ENCODE measurements at places on chromosomes 16 and 17.
A peak's percentile ranks its signal among the peaks of the same experiment; 100 is the strongest.

- no peak for DNase-seq
These were observed 59.4 kb downstream of the MFSD11 start for GRCh38 chr17:76797241-76797840.

- no peak for DNase-seq
These were observed 4.3 kb downstream of the SPDYE4 start for GRCh38 chr17:8753976-8754440.

GRCh38 chr17:79728169-79728907, 2.4 kb upstream of the ENPP7 start:
- peak; percentile 80 for DNase-seq

DNA sequence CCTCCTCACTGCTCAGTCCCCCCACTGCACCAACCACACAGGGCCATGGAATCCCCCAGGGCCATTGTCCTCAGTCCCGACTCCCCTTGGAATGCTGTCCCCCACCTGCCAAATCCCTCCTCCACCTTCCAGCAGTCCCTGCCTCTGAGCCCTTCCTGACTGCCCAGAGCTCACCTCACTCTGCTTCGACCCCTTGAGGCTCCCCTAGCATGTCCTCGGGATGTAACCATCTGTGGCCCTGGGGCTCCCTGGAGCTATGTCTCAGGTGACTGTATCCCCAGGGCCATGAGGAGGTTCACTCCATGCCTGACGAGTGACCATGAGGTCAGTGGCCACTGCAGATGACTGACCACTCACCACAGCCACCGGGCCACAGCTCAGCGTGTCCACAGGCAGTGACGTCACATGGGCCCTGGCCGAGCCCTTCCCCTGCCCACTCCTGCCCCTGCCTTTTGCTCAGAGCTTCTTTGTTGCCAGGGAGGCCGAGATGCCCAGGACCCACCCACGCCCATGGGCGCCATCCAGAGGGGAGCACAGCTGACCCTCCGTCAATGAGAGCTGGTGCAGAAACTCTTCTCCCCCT, 7.7 kb upstream of the PIEZO1 start:
- no peak for DNase-seq

DNA sequence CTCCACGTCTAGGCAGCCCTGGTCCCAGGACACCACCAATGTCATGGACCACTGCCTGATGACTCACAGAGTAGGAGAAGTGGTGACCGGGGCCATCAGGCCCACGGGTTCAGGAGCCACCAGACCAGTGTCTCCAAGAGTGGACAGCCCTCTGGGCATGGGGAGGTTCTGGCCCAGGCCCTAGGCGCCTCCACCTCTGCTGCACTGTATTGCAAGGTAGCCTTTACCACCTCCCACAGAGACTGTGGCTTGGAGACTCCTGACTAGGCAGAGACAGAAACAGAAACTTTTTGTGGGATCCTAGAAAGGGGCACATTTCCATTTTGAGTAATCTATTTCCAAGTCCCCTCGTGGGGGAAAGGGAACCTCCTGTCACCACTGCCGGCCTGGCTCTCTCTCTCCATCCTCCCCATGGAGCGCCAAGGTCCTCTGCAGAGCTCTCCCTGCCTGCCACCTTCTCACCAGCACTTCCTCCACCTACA, 2.9 kb downstream of the CDIP1 start:
- no peak for DNase-seq

DNA sequence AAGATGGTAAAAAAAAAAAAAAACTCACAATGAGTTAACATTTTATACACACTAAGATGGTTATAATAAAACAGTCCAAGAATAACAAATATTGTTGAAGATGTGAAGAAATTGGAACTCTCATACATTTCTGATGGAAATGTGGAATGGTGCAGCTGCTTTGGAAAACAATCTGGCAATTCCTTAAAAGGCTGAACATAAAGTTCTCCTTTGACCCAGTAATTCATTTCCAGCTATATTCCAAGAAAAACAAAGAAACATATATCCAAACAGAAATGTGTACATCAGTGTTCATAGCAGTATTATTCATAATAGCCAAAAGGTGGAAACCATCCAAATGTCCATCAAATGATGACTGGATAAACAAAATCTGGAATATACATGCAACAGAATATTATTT, 97.3 kb upstream of the NETO2 start:
- DNase-seq = no peak

DNA sequence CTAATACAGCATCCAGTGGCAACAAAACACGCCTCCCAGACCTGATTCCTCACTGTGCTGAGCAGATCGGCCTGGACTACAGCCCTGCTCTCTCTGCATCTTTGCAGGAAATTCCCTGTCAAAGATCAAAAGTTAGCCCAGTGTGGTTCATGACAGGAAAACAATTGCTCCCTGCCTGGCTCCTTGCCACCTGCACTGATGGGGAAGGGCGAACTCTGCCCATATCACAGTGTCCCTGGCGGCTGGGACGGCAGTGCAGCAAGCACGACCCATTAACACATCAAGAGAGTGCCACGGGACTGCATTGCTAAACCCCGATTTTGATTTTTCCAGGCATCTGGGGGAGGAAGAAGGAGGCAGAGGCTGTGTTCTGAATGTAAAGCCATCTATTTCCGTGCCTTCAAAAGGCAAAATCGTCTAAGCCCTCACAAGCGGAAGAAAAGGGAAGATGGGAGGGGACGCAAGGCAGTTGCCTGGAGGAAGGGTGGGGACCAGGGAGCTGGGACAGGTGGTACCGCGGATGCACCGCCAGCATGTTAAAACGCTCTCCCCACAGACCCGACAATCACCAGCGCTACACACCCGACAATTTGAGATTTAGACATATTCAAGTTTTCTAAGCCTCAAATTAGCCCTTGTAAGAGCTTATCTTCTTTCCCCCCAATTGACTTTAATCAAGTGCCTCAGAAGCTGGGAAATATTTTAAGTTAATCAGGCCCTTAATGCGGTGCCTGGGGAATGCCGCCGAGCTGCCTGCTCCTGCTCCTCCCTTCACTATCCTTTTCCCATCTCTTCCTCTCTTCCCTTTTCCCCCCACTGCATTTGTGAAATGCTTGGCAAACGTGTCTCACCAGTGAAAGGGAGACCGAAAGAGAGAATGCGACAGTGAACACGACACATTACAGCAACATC, 238.8 kb upstream of the CDH5 start:
- DNase-seq = no peak

- no peak for DNase-seq
These were observed 100.7 kb downstream of the SOCS1 start for GRCh38 chr16:11155284-11155806.

- DNase-seq = no peak
These were observed 1.1 kb downstream of the HSD17B1 start for GRCh38 chr17:42553866-42554249.

DNA sequence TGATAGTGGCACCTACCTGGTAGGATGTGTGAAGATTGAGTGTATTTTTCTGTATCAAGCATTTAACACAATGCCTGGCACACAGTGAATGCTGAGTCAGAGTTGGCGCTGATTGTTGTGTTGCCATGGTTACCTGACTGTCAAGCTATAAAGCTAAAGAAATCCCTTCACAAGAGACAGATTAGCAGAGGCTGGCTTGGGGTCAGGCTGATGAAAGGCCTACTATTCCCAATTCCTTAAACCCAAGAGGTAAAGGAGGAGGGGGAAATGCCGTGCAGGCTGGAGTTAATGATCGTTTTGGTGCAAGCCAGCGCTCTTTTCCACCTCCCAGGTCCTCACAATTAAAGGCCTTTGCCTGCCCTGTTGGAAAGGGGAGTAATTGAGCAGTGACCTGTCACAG, 5.9 kb downstream of the CLEC19A start:
- DNase-seq = no peak

DNA sequence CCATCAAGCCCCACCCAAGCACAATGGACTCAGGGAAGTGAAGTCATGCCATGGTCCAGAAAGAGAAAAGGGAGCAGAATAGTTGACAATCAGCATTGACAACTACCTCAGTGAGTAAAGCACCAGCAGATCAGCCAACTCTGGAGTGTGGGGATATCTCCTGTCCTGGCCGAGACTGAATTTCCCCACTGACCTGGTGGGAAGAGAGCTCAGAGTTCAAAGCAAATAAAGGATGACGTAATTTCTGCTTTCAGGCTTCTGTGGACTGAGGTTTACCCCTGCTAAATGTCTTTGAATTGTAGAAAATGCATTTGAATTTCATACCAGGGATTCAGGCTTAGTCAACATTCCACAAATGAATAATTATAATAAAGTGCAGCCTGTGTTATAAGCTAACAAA, 152.9 kb downstream of the CBLN1 start:
- DNase-seq = no peak

DNA sequence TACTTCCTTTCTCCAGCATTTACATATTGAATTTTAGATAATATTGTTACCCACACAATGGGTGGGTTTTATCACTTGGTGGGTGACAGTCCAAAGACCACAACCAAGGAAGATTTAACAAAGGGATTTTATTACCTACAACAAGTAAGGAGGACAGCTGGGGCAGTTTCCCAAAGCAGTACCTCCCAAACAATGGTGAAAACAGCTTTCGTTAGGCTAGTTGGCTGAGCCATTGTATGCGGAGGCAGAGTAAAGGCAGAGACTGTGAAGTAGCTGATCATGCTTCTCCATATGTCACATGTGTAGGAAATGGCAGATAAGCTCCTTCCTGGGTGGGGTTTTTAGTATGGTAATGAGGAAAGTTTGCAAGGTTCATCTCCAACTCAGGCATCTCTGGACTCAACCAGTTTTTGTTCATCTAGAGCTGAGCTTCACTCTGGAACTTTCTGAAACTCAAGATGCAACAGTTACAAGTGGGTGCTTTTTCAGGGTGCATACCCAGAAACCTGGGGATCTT, 104.3 kb upstream of the PSMD7 start:
- no peak for DNase-seq

- DNase-seq = no peak
These were observed 7.5 kb downstream of the ATP5PD start for GRCh38 chr17:75039238-75039637.

GRCh38 chr17:63558441-63558840, 8.2 kb downstream of the DCAF7 start:
- DNase-seq = no peak

DNA sequence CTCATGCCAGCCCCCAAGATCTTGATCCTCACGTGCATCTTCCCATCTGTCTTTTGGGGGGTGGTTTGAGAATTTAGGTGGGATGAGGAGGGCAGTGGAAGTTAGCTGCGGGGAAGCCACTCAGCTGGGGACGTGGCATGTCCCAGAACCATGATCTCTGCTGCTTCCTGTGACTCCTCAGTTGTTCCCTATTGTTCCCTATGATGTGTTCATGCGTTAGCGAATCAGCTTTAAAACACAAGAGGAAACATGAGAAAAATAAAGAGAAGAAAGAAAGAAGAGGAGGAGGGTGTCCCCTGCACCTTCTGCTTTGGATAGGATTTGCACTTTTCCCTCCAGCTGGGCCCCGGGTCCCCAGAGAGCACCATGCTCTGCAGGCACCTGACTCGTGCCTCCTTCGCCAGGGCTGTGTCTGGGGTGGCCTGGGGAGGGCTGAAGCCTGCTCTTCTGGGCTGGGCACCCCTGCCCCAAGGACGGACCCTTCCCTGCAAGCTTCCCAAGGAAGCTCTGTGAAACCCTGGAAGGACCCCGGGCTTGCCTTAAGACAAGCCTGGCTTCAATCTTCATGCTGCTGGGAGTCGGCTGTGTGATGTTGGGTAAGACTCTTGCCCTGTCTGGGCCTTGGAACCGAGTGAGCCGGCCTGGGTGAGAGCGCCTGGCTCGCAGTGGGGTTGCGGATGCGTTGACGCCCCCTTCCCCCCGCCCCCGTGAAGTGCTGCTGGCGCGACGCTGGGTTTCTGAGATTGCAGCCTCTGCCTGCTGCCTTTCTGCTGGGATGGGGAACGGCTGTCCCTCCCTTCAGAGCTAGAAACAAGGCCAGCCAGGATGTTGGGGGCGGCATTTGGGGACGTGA, 62.8 kb upstream of the CIBAR2 start:
- no peak for DNase-seq

GRCh38 chr16:12026741-12027490, 50.4 kb downstream of the SNX29 start:
- no peak for DNase-seq

GRCh38 chr16:51429041-51429440, 278.0 kb upstream of the SALL1 start:
- DNase-seq = no peak

DNA sequence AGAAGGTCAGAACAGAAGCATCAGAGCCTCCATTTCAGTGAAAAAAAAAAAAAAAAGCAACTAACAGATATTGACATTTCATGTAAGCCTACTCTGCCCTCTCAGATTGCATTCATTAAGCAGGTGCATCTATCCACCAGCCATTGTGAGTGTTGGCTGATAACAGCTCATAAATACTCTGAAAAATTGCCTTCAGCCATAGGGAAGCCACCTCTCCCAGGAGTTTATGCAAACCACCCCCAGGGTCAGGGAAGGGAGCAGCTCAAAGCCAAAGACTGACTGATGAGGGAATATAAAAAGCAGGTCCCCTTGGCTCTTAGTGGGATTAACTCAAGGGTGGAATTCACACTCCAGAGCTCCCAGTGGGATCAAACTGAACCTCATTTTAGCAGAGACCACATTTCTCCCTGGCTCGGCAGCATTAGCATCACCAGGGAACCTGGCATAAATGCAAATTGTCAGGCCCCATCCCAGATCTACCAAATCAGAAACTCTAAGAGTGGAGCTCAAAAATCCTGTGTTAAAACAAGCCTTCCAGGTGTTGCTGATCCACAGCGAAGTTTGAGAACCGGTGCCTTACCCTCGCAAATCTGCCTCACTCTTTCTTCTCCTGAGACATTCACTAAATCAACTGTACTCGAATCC, 14.2 kb downstream of the APOH start:
- DNase-seq = no peak

- DNase-seq = no peak
These were observed 9.6 kb downstream of the ITGAD start for GRCh38 chr16:31402687-31403086.

DNA sequence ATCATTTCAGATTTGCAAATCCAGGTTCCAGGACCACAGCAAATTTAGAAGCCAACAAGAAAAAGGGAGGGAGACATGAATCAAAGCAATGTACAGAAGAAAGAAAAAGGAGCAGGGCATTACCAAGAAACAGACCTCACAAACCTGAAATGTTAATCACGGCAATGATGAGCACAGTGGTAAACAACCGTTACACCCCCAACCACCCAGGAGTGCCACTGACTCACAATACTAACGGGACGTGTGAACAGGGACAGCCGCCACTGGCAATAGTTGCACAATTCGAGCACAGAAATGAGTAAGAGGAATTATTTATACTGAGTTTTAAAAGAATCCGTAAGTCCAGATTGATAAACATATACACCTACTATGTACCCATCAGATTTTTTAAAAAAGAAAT, 13.8 kb downstream of the USP22 start:
- DNase-seq = no peak

- no peak for DNase-seq
These were observed 5.2 kb upstream of the FOXJ1 start for GRCh38 chr17:76146053-76146851.

DNA sequence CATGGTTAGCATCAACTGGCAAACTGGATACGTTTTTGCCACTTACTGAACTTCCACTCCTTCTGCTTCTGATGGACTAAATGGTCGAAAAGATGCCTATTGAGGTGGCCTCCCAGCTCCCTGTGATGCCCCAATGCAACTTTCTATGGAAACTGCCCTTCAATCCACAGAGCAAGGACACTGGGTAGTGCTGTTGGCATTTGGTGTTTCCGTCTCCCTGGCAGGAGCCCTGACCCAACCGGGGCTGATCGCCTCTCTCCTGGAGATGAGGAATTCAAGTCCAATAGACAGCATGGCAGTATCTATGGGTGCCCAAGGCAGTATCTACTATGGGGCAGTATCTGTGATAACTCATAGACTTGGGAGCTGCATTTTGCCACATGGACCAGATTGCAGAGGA, 116.3 kb upstream of the IRX3 start:
- no peak for DNase-seq

All from activated T-cell treated with anti-CD3 and anti-CD28 coated beads for 24 hours (primary cell).